ENCODE measurements at places on chromosomes 1 and 21.
A peak's percentile ranks its signal among the peaks of the same experiment; 100 is the strongest.

DNA sequence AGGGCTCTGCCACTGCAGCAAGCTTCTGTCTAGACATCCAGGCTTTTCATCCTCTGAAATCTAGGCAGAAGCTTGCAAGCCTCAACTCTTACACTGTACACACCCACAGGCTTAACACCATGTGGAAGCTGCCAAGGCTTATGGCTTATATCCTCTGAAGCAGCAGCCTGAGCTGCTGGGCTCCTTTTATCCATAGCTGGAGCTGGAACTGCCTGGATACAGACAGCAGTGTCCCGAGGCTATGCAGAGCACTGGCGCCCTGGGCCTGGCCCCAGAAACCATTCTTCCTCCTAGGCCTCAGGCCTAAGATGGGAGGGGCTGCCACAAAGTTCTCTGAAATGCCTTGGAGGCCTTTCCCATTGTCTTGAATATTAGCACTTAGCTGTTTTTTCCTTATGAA, 19.3 kb upstream of the POGK start:
- DNase-seq: no peak

GRCh38 chr1:201405484-201405831, 6.3 kb upstream of the LAD1 start:
- no peak for DNase-seq

- peak; percentile 83 for DNase-seq
These were observed at the start of gene BRWD1 for GRCh38 chr21:39313571-39314142. BRWD1 (minus strand) TSS chr21:39313632; CDS start chr21:39313491, 141 bp downstream.

GRCh38 chr1:36845802-36846201, 188.5 kb downstream of the GRIK3 start:
- no peak for DNase-seq

GRCh38 chr1:39727221-39727931, 11.3 kb upstream of the PPIE start:
- no peak for DNase-seq

GRCh38 chr1:8122477-8123407, 96.6 kb upstream of the ERRFI1 start:
- no peak for DNase-seq

DNA sequence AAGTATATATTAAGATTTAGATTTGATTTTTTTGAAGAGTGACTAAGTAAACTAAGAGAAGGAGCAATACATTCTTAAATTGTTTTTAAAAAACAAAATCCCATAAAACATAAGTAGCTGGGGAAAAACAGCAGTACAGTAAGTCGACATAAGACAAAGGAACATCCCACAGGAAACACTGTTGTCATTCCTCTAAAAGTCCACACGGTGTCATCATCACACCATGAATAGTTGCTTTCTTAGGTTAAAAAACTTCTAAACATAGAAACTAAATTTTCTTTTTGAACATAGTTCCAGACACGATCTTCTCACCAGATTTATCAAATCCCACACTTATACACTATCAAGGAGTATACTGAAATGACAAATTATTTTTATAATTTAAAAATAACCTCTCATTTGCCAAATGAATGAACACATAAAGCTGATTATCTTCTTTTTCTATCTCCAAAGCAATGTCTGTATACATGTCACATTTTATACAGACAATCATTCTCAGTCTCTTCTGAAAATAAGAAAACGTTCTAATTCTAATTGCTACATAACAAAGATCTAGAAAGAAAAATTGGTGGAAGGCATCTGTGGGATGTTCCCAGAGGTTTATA, 15.8 kb downstream of the ODF2L start:
- no peak for DNase-seq

GRCh38 chr1:100360790-100361510, 8.6 kb downstream of the CDC14A start:
- no peak for DNase-seq

GRCh38 chr1:227396539-227397353, 78.5 kb upstream of the CDC42BPA start:
- DNase-seq: no peak

GRCh38 chr21:22575165-22575584, 1577.0 kb downstream of the NCAM2 start:
- DNase-seq: no peak

- no peak for DNase-seq
These were observed 779 bp downstream of the SLC44A3 start for GRCh38 chr1:94820936-94821335.

- DNase-seq: no peak
These were observed 7.7 kb downstream of the SLC37A1 start for GRCh38 chr21:42521384-42521783.

GRCh38 chr1:185155600-185156287, 1.0 kb downstream of the TRMT1L start:
- DNase-seq: no peak

- no peak for DNase-seq
These were observed 1623.3 kb upstream of the B3GALT2 start for GRCh38 chr1:194809665-194810064.

GRCh38 chr21:36522219-36522808, 42.4 kb upstream of the CLDN14 start:
- DNase-seq: no peak

DNA sequence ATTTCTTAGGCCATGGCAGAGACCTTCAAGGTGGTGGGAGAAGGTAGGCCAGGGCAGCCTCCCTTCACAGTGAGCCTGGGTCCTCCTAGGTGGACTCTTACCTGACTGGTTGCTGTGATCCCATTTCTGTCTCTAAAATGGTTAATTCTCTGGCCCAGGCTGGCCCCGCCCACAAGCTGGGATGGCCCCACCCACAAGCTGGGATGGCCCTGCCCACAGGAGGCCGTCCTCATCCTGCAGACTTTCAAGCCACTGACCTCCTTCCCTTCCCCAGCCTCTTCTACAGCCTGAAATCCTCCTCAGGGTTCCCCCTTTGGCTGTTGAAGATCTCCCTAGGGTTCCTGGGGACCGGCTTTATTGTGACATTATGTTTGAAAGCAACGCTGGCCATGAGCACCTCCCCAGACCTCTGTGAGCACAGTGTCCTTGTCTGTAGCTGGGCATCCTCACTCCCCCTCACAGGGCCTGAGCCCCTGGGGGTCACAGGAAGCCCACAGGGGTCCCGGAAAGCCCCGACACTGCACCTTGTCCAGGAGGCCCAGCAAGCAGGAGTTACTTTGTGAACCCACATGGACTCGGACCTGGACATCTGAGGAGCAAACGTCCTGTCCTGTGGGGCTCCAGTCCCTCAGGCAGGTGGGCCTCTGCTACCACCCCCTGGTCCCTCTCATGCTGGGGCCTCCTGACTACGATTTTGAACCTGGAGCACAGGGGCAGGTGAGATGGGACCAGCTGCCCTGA, 621.7 kb downstream of the MATN1 start:
- no peak for DNase-seq

DNA sequence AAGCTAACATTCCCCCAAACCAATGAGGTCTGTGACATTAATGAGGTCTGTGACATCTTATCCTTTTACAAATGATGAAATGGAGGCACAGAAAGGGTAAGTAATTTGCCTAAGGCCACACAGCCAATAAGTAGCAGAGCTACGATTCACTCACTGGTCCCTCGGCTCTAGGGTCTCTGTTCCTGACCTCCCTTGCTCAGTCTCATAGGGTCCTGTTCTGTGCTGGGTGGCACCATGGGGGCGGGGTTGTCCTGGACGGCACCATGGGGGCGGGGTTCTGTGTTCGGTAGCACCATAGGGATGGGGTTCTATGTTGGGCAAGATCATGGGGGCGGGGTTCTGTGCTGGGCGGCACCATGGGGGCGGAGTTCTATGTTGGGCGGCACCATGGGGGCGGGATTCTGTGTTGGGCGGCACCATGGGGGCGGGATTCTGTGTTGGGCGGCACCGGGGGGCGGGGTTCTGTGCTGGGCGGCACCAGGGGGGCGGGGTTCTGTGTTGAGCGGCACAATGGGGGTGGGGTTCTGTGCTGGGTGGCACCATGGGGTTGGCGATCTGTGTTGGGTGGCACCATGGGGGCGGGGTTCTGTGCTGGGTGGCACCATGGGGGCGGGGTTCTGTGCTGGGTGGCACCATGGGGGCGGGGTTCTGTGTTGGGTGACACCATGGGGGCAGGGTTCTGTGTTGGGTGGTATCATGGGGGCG, 55.6 kb downstream of the CLSTN1 start:
- DNase-seq: peak; percentile 13

All from T-helper 1 cell (primary cell).